ENCODE measurements at places on chromosomes 1 and 21.

DNA sequence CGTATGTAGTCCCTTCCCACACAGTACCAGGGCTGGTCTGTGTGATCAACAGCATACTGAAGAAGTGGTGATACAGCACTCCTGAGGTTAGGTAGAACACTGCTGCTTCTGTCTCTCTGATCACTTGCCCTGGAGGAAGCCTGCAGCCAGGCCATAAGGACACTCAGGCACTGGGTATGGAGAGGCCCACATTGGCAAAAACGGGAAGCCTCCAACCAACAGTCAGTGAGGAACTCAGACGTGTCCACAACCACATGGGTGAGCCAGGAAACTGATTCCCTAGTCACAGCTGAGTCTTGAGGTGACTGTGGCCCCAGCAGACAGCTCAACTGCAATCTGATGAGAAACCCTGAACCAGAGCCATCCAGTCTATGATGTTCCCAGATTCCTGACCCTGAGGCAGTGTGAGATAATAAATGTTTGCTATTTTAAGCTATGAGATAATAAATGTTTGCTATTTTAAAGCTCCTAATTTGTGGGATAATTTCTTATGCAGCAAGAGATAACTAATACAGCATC lies 62.5 kb downstream of the COQ8A start:
- DNase-seq: no peak

- peak; percentile 66 for DNase-seq
These were observed 4.1 kb upstream of the ITGB2 start for GRCh38 chr21:44924606-44925377.

- no peak for DNase-seq
These were observed 353.0 kb downstream of the NPHP4 start for GRCh38 chr1:5639106-5639722.

DNA sequence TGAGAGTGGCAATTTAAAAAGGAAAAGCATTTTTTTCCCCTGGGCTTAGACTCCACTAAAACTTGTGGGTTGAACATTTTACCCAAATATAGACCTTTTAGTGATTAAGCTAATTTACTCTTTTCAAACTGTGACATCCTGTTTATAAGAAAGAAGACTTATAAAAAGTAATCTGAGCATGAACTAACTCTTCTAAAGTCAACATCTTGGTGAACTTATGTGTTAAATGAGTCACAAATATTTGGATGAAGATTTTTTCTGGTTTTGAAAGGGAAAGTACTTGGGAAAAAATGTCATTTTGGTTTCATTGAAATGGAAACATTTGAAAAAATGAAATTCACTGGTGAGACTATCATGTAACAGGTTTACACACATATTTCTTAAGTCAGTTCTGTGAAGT lies 109.8 kb downstream of the KCNK2 start:
- no peak for DNase-seq

DNA sequence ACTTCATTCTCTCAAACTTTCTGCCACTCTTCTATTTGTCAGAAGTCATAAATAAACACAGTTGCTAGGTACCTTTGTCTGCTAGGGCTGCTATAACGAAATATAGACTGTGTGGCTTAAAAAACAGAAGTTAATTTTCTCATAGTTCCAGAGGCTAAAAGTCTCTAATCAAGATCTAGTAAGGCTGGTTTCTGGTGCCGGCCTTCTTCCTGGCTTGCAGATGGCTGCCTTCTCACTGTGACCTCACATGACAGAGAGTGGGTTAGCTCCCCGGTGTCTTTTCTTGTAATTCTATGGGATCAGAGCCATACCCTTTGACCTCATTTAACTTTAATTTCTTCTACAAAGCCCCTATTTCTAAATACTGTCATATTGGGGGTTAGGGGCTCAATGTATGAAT lies 5.9 kb downstream of the PDC start:
- DNase-seq: no peak

GRCh38 chr21:33015096-33015495 lies 10.6 kb upstream of the OLIG2 start:
- peak; percentile 79 for DNase-seq

- no peak for DNase-seq
These were observed 42.6 kb downstream of the CCDC18 start for GRCh38 chr1:93223023-93223675.

DNA sequence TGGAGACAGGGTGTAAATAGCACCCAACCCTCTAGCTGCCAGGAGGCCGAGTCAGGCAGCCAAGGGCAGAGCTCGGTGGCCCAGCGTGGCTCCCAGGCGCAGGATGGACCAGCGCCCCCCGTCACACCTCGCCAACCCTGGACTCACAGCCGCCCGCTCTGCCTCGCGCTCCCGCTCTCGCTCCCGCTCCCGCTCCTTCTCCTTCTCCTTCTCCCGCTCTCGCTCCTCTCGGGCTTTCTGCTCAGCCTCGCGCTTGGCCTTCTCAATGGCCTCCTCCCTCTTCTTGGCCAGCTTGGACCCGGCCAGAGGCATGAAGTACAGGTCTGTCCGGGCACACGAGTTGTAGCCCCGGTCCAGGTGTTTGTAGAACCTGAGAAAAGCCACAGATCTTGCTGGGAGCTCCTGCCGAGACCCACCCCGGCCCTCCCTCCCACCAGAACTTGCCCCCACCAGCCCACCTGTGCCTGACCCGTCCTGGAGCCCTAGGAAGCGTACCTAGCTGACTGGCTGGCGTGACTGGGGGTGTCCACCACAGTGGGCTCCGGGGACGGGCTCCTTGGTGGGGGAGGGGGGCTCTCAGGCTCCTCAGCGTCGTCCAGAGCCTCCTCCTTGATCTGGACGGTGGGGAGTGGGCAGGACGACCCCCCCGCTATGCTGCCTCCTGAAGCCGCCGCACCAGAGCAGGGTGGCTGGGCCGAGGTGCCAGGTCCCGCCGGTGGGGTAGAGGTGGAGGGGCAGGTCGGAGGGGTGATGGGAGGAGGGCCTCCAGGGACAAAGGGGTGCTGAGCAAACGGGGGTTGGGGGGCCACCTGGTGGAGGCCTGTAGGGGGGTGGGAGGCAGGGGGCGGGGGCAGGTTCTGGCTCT lies 41.9 kb downstream of the SLC45A1 start:
- DNase-seq: no peak

- DNase-seq: no peak
These were observed 146.5 kb downstream of the COQ8A start for GRCh38 chr1:227086636-227087035.

- peak; percentile 36 for DNase-seq
These were observed 21.3 kb upstream of the TLCD4 start for GRCh38 chr1:95095833-95096217.

DNA sequence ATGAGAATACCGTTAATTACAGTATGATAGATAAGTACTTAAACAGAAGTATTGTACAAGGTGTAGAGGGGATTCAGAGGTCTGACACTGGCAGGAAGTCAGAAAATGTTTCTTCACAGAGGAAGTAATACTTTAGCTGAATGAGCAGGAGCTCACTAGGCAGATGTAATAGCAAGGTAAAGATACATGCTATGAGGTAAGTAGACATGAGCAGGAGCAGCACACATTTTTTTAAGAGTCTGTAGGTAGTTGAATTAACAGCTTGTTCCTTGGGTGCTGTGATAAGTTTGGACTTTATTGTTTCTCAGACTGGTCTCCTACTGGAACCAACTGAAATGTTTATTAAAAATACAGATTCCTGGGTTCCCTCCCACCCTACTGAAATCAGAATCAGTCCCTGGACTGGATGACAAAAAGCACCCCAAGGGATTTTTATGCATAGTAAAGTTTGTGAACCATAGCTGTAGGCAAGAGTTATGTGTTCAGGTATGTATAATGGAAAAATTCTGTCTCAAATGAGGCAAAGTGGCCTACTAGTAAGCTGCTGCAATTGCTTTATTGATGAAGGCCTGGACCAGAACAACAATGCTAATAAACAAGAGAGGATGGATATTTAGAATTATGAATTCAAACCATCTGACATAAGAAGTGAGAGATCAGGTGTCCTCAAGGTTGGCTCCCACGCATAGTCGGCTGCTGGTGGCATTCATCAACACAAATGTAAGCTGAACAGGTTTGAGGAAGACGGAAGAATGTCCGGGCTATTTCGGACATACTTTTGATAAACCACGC lies 902 bp downstream of the AP4B1 start:
- DNase-seq: no peak

DNA sequence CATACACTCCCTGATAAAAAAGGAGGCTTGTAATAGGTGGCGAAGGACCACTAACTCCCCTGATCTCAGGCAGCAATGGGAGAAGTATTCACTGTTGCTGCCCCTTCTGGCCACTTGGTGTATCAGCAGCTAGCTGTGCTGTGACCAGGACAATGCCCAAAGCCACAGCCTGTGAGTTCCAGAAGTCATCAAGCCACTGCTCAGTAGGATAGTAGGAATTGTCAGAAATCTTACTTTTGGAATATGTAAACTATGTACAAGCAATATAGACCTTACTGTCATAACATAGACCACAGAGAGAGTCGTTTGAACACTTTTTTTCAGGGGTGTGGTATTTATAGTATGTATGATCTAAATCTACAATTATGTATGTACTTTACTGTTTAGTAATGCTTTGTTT lies 248.3 kb upstream of the CAMK1G start:
- DNase-seq: peak; percentile 33

DNA sequence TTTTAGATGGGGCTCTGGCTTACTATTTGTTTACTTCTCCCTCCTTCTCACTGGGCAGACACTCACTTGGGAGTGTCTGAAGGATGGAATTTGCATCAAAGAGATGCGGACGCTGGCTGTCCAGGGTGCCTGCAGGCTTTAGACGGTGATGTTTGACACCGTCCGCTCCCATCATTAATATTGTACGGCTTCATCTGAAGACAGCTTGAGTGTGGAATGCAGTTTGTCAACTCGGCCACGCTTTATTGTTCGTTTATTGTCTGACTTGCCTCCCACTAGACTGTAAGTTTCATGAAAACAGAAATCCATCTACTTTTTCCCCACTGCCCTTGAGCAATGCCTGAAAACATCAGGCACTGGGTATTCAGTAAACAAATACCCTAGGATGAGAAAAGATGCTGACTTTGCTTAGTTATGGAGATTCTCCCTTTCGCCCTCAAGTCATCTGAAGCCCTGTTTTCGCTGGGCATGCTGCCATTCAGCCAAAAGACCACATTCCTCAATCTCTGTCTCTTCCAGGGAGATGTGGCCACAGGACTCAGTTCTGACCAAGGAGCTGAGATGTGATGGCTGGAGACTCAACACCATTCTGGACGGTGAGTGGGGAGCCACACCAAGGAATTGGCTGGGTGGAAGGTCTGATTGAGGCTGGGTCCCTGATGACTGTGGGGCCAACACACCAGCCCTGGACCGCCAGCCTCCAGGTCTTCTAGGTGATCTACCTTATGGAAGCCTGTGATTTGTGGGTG lies 87.6 kb downstream of the BCAR3 start:
- DNase-seq: no peak

- no peak for DNase-seq
These were observed 33.5 kb upstream of the CRB1 start for GRCh38 chr1:197234581-197234980.

DNA sequence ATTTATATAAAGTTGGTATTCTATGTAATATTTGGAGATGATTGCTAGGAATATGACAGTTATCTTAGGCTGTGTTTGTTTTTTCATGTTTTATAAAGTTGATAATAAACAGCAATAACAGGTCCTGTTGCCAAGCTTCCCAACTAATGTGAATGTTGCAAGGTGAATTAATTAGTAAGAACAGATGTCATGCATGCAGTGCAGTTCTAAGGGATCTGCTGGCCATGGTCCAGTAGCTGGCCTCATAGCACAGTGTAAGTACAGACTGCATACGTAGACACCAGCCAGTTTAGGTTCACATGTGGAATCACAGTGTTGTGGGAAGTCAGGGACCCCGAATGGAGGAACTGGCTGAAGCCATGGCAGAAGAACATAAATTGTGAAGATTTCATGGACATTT lies 478.2 kb downstream of the NEGR1 start:
- DNase-seq: no peak

DNA sequence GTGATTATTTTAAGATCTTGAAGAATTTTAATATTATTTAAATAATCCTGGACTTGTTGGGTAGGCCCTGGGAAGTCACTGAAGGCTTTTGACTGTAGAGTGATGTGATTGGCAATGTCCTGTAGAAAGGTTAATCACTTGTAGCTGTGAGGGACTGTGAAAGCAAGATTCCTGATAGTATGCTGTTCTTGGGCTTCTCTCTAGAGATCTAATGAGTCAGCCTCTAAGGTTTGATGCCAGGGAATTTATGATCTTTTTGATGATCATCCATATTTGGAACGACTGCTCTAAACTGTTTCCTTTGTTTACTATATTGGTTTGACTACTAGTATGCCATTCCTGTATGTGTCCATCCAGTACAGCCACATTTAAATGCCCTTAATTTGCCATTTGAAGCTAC lies 56.5 kb downstream of the CAMSAP2 start:
- no peak for DNase-seq

DNA sequence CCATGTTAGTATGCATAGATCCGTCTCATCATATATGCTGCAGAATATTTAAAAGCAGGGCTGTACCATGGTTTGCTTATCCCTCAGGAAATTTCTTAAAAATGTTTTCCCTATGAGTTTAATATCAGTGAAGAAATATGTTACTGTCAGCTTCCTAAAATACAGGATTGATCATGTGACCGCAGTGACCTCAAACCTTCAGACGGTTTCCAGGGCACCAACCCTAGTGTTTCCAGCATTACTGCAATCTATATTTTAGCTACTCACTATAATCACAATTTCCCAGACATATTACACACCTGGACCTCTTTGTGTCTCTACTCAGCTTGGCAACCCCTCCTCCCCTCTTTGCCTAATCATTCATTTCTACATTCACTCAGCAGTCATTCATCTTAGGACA lies 7.7 kb upstream of the SDHB start:
- peak; percentile 71 for DNase-seq

DNA sequence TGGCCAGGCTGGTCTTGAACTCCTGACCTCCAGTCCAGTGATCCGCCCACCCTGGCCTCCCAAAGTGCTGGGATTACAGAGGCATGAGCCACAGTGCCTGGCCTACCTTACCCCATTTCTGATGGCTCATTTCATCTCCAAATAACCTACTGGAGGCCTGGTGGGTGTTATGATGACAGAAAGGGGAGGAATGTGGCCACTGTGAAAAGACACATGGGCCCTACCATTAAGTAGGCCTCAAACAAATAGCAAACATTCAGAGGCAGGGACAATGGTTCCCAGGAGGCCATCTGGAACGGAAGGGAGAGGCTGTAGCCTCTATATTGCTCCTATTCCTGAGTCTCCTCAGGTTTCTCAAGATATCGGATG lies 932 bp upstream of the FCRLA start:
- DNase-seq: no peak

- DNase-seq: no peak
These were observed 83.6 kb downstream of the LRRC8D start for GRCh38 chr1:89904219-89904980.

- DNase-seq: no peak
These were observed 41.1 kb downstream of the RGS21 start for GRCh38 chr1:192357924-192358323.

Data from CD14-positive monocyte (primary cell).